ENCODE measurements at places on chromosomes 12 and 14.

GRCh38 chr14:20690848-20691640 is 2.5 kb downstream of the ANG start:
- no peak for DNase-seq

DNA sequence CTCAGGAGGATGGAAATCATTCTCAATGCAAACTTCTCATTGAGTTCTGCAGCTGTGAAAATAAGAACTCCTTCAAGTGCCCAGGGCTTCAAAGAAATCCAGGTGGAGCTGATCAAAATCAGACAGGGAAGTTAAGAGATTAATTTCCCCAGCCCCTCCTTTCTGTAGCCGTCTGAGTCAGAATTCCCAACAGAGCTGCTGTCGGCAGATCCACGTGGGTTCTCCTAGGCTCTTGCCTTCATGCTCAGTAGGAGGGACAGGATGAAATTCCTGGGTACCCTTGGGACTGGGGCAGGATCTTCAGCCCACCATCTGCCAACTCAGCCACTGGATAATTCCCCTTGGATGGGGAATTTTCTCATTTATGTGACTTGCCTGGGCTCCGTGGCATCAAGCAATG is 13.3 kb downstream of the TGFB3 start:
- DNase-seq: peak; percentile 40

GRCh38 chr12:49121047-49121696 is 10.0 kb downstream of the TUBA1B start:
- peak; percentile 31 for DNase-seq

- no peak for DNase-seq
Measured at GRCh38 chr14:69619012-69619411, 7.6 kb downstream of the SUSD6 start.

DNA sequence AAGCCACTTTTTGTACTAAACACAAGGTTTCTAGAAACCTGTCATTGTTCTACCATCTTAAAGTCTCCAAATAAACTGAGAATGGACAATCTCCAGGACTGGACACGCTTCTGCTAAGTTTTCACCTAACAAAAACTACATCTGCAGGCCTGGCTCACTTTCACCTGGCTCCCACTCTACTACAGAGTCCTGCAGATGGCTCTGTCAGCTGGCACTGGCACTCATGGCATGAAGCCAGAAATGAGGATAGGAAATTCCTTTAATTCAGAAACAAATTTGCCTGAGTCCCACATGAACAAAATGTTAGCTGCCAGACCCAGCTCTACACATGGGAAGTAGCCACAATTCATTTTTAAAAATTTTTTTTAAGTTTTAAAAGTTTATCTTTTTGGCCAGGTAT is 42.1 kb downstream of the STXBP6 start:
- no peak for DNase-seq

DNA sequence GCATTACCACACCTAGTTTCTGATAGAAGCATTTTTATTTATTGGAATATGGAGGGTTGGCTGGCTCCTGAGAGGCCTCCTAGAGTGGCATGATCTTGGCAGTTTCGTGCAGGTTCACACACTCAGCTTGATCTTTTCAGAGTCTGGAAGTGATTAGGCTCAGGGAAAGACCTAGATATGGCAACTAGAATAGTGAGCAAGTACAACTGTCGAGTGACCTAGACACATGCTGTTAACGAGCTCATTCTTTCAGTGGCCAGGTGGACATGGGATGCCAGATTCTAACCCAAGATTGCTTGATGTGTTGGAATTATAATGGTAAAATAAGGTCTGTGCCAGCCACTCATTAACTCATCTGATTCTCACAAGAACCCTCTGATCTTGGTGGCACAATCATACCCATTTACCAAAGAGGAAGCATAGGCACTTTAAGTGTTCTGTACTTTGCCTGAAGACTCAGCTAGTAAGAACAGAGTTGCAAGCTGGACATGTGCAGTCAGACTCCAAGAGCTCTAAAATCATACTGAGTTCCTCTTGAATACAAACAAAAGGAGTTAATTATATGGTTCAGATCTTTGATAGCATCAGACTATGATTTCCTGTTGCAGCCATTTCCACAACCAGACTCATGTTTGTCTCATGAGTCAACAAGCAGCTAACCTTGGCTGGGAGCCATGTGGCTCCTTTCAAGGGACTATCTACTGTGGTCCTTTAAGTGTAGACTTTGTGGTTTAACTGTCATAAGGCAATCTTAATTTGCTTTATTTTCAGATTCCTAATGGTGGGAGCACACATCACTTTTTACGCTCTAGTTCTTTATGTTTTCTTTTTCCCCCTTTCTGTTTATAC is 144.2 kb downstream of the PLEKHA5 start:
- no peak for DNase-seq

All from gastrocnemius medialis (tissue), 4 donors.